ENCODE measurements at places on chromosomes 11 and 22. TPM values are rescaled to one million over a fixed set of nuclear protein-coding genes. Genes with fewer than 3 reads are reported as not detected.

- H3K4me1 ChIP-seq = no peaks in the 10 kb centered on the region
- H3K27me3 ChIP-seq = peaks cover 3% of the 10 kb centered on the region
- H3K36me3 ChIP-seq = no peaks in the 10 kb centered on the region
- no peak within 1 kb of the TSS for H3K27ac ChIP-seq
These were observed at the start of gene OR51F1 for GRCh38 chr11:4769838-4770237. Gene OR51F1 (minus strand): TSS chr11:4769938. CDS start chr11:4769938, 0 bp downstream.

- H3K27ac ChIP-seq = no peak overlapping the region
- H3K27me3 ChIP-seq = peaks cover 9% of the 10 kb centered on the region
- no peaks in the 10 kb centered on the region for H3K4me1 ChIP-seq
- no peak overlapping the region for H3K4me3 ChIP-seq
- DNase-seq = no peak
These were observed 32.4 kb downstream of the SCGB1A1 start for GRCh38 chr11:62451241-62451621.

GRCh38 chr11:3808861-3809623 is 682 bp downstream of the PGAP2 start:
- peak overlapping the region; percentile 49 for H3K27ac ChIP-seq
- peak; percentile 46 for DNase-seq
- H3K36me3 ChIP-seq = peaks cover 3% of the 10 kb centered on the region
- peaks cover 15% of the 10 kb centered on the region for H3K4me1 ChIP-seq

DNA sequence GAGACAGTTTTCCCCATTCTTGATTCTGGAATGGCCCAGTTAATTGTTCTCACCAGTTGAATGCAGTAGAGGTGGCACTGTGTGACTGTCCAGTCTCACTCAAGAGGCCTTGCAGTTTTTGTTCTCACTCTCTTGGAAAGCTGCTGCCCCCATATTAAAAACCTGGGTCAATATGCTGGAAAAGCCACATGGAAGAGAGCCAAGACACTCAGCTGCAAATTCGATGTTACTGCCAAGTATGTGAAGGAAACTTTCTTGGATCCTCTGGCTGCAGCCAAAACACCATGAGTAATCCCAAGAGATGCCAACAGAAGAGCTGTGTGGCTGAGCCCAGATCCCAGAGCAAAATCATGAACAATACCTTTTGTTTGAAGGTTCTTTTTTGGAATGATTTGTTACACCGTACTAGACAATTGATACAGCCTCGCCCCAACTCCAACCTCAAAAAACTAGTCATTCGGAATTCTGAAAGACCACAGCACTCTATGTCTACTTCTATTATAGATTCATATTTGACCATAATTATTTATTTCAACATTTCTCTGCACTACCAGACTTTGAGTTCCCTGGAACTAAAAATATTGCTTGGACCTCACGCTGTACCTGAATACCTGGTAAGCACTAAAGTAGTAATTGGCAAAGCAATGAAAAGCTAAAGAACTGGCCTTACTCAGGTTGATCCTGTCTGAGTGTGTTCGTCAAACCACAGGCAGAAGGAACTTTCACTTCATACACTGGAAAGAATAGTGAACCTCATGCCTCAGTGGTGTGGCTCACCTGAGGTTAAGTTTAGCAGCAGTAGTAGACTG is 378.8 kb downstream of the ETS1 start:
- no peak overlapping the region for H3K27ac ChIP-seq
- H3K4me3 ChIP-seq = no peak overlapping the region
- H3K36me3 ChIP-seq = peaks cover 6% of the 10 kb centered on the region
- H3K4me1 ChIP-seq = peaks cover 7% of the 10 kb centered on the region

DNA sequence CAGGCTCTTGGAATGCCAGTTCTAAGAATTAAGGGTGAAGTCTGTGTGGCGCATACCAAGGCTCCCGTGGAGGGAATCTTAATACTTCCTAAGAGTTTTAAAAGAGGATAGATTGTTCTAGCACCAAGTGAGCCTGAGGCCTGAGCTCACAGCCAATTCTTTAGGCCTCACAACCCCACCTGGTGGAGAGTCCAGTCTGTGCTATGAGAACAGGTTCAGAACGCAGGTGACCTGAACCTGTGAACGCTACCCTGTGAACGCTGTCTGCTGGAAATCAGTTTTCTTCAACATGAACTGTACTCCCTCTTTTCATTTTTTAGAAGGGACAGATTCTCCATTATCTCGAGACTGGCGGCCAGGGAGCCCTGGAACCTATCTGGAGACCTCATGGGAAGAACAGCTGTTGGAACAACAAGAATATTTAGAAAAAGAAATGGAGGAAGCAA is 43.2 kb upstream of the DLAT start:
- H3K4me3 ChIP-seq = no peak overlapping the region
- peak; percentile 42 for DNase-seq
- H3K4me1 ChIP-seq = peaks cover 9% of the 10 kb centered on the region
- H3K27ac ChIP-seq = no peak overlapping the region
- H3K27me3 ChIP-seq = peaks cover 26% of the 10 kb centered on the region
- peaks cover 7% of the 10 kb centered on the region for H3K36me3 ChIP-seq

GRCh38 chr11:4808476-4808875 is 4.3 kb upstream of the OR52R1 start:
- no peak for DNase-seq
- no peak overlapping the region for H3K4me3 ChIP-seq

The FAT3 gene
- not detected for total RNA-seq

GRCh38 chr11:85680897-85681296 is 5.1 kb downstream of the CCDC89 start:
- H3K4me1 ChIP-seq = peaks cover 11% of the 10 kb centered on the region
- no peak for DNase-seq
- H3K27ac ChIP-seq = no peak overlapping the region
- H3K27me3 ChIP-seq = no peaks in the 10 kb centered on the region
- no peak overlapping the region for H3K4me3 ChIP-seq

- H3K36me3 ChIP-seq = no peaks in the 10 kb centered on the region
- no peaks in the 10 kb centered on the region for H3K4me1 ChIP-seq
- no peak overlapping the region for H3K27ac ChIP-seq
- no peak for DNase-seq
- no peak overlapping the region for H3K4me3 ChIP-seq
- H3K27me3 ChIP-seq = no peaks in the 10 kb centered on the region
These were observed 2.9 kb upstream of the PPP6R2 start for GRCh38 chr22:50339945-50340879.

DNA sequence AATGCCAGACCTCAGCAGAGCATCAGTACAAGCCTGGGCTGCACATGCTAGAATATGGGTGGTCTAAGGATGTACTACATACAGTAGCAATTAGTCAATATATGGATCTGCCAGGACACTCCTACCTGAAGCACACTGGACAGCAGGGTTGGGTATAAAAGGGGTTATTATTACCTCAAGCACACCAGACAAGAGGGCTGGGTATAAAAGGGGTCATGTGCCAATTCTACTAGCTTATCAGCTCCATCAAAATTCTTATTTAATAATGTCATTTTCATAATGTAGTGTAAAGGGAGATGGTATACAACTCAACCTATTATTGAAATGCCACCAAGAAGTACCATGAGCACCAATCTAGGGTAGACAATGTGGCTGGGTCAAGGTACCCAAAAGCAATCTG is 44.7 kb upstream of the PRODH start:
- no peaks in the 10 kb centered on the region for H3K27me3 ChIP-seq
- no peak overlapping the region for H3K4me3 ChIP-seq
- H3K27ac ChIP-seq = no peak overlapping the region
- H3K36me3 ChIP-seq = no peaks in the 10 kb centered on the region

The BBOX1 gene
- not detected for total RNA-seq

DNA sequence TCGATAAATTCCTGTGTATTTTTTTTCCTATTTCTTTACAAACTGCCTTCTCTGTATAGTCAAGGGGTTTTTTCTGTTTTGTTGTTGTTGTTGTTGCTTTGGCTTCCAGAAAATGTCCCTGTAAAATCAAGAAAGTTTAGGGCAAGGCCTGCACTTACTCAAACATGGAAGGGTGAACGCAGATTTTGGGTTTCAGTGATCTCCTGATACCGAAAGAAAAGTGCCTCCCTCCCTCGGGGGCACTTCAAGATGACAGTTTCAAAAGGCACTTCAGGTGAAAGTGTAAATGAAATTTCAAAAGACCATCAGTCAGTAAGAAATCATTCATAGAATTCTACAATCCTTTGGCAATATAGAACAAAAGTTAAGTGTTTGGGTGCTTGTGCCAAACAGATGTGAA is 43.4 kb upstream of the TMPRSS4 start:
- no peak overlapping the region for H3K4me3 ChIP-seq
- no peaks in the 10 kb centered on the region for H3K27me3 ChIP-seq
- no peak overlapping the region for H3K27ac ChIP-seq
- DNase-seq = no peak
- H3K36me3 ChIP-seq = no peaks in the 10 kb centered on the region

The ARHGEF17 gene
- not detected for total RNA-seq

The LMO1 gene
- total RNA-seq = not detected

DNA sequence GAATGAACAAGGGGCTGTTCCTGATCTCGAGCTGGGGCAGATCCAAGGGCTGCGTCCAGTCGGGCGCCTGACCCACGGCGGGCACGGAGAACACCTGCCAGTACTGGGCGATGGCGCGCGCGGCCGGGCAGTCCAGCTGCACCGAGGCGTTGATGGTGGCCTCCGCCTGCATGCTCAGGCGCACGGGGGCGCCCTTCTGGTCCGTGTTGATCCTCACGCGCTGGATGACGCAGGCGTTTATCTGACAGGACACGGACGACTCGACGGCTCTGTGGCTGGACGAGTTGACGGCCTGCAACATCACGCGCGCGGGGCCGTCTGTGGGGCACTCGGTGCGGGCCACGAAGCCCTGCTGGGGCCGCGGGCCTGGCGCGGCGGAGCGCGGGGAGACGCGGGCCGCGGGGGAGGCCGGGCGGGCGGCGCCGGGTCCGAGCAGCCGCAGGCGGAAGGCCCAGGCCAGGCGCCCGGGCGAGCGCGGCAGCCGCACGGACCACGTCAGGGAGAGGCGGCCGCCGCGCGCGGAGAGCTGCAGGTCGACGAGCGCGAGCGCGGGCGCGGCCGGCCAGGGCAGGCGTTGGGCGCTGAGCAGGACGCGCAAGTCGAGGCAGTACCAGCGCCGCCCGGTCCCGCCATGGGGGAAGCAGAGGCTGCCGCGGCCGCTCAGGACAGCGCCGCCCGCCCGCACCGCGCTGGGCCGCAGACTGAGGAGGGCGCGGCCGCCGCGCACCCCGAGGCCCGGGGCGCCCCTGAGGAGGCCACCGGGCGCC is 511 bp downstream of the PKDREJ start:
- no peak overlapping the region for H3K27ac ChIP-seq
- DNase-seq = peak; percentile 41
- peaks cover 80% of the 10 kb centered on the region for H3K27me3 ChIP-seq

GRCh38 chr11:67468759-67469507 is at the start of gene TMEM134:
Gene TMEM134 (minus strand): TSS chr11:67469251. CDS start chr11:67469192, 59 bp downstream.
- H3K27ac ChIP-seq = peak within 1 kb of the TSS; percentile 79
- peak within 1 kb of the TSS; percentile 87 for H3K4me3 ChIP-seq
- H3K36me3 ChIP-seq = peaks cover 5% of the 10 kb centered on the region
- DNase-seq = peak; percentile 95
- no peaks in the 10 kb centered on the region for H3K27me3 ChIP-seq
- peaks cover 28% of the 10 kb centered on the region for H3K4me1 ChIP-seq

The VWA5A gene
- total RNA-seq = 5.2 TPM

DNA sequence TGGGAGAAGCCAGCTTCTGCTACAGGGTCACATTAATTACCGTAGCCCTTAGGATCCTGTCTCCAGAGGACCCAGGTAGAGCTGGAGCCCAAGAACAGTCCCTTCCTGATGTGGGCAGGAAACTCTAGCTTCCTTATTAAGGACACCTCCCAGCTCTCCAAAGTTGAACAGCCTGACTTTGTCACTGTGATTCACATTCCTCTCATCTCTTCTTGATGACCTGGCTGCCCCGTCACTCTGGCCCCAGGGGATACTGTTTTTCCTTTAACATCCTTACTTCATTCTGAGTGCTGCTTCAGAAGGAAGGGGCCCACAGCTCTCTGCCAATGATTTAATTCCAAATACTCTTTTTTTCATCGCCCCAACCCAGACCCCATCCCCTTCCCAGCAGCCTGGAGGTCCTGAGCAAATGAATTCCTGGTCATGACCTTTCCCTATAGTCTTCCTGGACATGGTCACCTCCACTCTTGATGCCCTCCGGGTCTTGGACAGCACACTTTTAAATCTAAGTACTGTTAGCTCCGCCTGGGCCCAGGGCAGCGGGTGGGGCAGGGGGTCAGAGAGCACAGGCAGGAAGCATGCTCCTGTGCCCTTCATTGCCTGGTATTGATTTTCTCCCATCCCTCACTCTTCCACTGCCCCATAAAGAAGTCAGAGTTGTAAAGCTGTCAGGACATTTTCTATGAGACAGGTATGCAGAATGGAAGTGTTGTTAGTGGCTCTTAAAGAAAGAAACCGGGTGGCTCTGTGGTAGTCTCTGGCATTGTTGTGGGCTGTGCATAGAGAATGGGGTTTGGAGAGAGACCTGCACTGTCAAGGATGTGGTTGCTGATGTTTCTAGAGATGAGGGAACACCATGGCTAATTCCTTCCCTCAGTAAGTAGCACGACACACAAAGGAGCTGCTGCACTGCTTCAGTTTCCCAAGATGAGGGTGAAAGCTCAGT is 22.3 kb upstream of the SPON1 start:
- peaks cover 38% of the 10 kb centered on the region for H3K4me1 ChIP-seq
- no peak for DNase-seq
- no peaks in the 10 kb centered on the region for H3K27me3 ChIP-seq
- H3K4me3 ChIP-seq = no peak overlapping the region

- peaks cover 85% of the 10 kb centered on the region for H3K4me1 ChIP-seq
- H3K27me3 ChIP-seq = no peaks in the 10 kb centered on the region
- peaks cover 2% of the 10 kb centered on the region for H3K36me3 ChIP-seq
These were observed 23.5 kb upstream of the SUSD2 start for GRCh38 chr22:24157822-24158135.

- H3K27ac ChIP-seq = no peak overlapping the region
- no peak overlapping the region for H3K4me3 ChIP-seq
- H3K4me1 ChIP-seq = no peaks in the 10 kb centered on the region
- no peaks in the 10 kb centered on the region for H3K27me3 ChIP-seq
- no peak for DNase-seq
These were observed 23.9 kb upstream of the DRICH1 start for GRCh38 chr22:23655891-23656475.

- H3K27me3 ChIP-seq = peaks cover 16% of the 10 kb centered on the region
- no peak overlapping the region for H3K27ac ChIP-seq
- peaks cover 7% of the 10 kb centered on the region for H3K36me3 ChIP-seq
These were observed 41.8 kb upstream of the DLAT start for GRCh38 chr11:111983187-111983986.

DNA sequence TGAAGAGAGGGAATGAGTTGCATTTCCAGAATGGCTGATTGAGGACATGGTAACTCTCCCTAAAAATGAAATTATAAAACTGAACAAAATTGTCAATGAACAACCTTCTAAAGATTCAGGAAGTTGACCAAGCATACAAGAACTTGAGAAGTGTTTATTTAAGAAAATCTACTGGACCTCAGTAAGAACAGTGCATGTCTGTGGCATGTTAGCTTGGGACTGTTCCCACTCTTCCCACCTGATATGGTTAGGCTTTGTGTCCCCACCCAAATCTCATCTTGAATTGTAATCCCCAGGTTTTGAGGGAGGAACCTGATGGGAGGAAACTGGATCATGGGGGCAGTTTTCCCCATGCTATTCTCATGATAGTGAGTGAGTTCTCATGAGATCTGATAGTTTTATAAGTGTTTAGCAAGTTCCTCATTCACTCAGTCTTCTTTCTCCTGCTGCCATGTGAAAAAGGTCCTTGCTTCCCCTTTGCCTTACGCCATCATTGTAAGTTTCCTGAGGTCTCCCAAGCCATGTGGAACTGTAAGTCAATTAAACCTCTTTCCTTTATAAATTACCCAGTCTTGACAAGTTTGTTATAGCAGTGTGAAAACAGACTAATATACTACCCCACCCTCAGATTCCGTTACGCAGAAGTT is 15.4 kb downstream of the MS4A13 start:
- peaks cover 9% of the 10 kb centered on the region for H3K4me1 ChIP-seq
- no peaks in the 10 kb centered on the region for H3K36me3 ChIP-seq
- H3K27me3 ChIP-seq = peaks cover 25% of the 10 kb centered on the region
- no peak for DNase-seq
- no peak overlapping the region for H3K27ac ChIP-seq
- no peak overlapping the region for H3K4me3 ChIP-seq

The PHOX2A gene
- total RNA-seq = not detected

The RTN4R gene
- 3.5 TPM for total RNA-seq

The MTFP1 gene
- 114 TPM for total RNA-seq

Measured in activated naive CD8-positive, alpha-beta T cell treated with anti-CD3 and anti-CD28 coated beads for 36 hours (primary cell).